ENCODE measurements at places on chromosomes 2 and 18.

DNA sequence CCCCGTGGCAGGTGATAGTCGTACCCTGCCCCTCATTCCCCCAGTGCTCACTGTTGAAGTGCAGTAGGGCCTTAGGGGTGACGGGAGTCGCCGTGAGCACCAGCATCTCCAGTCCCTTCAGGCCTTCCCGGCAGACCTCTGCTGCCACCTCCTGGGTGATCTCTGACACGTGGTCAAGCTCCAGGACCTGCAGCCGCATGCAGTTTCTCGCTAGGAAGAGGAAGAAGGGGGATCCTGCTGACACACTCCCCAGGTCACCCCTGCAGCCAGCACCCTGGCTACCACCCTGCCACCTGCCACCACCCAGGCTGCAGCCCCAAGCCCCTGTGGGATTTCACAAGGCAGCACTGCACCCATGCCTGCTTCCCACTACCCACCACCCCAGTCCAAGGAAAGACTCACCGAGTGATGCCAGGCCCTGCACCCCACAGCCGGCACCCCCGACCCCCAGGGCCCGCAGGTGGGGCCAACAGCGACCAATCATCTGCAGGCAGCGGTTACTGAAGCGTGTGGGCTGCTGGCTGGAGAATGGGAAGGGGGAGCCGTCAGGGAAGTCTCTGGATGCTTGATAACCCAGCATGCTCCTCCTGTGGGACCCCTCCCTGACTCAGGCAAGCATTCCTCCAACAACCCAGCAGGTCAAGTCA, 23.8 kb downstream of the FBXO41 start:
- ATAC-seq: no peak

GRCh38 chr18:24937639-24938275, 414.2 kb downstream of the ZNF521 start:
- ATAC-seq: no peak

GRCh38 chr18:48034651-48035555, 104.4 kb upstream of the SMAD2 start:
- no peak for ATAC-seq

- no peak for ATAC-seq
Observed at GRCh38 chr18:68475883-68476282, 239.0 kb downstream of the TMX3 start.

DNA sequence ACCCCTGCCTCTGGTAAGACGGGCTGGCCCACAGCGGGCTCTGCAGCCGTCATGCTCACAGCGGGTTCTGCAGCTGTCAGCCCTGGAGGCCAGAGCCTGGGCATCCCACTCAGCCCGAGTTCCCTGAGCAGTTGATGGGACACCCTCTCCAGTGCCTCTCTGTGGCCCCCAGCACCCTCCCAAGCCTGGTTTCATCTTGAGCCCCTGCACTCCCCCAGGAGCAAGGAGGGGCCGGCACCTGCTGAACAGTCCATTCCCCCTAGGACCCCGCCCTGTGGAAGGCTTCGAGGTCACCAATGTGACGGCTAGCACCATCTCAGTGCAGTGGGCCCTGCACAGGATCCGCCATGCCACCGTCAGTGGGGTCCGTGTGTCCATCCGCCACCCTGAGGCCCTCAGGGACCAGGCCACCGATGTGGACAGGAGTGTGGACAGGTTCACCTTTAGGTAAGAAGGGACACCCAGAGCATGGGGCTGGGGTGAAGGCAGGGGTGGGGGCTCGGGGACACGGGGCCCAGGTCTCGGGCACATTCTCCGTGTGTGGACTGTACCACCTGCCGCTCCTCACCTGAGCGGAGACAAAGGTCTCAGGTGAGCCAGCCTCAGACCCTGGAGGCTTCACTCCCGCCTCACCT, 34.5 kb downstream of the MTERF4 start:
- no peak for ATAC-seq

DNA sequence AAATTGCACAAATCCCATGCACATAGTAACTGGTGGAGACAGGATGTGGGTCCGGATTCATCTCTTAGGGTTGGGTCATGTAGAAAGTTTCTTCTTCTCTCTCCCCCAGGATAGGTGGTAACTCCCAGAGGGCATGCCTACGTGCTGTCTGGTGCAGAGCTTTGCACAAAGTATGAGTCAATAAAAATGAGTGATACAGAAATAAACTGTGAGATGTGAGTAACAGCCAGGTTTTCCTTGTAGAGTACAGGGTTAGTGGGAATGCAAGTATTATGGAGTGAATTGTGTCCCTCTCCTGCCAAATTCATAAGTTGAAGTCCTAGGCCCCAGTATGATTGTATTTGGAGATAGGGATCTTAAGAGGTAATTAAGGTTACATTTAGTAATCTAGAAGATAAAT, 289.4 kb downstream of the ALK start:
- no peak for ATAC-seq

DNA sequence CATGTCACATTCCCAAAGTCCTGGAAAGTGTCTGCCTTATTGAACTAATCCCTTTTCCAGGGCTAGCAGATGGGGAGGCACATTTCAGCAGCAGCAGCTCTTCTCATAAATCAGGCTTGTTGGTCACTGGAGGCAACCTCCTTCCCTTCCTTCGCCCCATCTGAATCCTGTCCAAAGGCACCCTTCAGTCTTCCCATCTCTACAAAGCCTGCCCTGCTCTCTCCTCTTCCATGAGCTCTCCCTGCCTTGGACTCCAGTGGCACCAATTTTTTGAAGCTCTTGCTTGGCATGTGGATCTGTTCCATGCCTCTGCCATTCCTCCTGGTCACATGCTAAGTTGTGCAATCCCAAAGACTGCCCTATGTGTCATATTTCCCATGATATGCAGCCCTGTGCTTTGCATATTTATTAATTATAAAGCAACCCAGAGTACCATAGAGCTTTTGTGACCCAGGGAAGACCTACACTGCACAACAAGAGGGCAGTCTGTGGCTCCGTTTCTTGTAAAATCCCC, 70.3 kb downstream of the ANTXR1 start:
- ATAC-seq: no peak

DNA sequence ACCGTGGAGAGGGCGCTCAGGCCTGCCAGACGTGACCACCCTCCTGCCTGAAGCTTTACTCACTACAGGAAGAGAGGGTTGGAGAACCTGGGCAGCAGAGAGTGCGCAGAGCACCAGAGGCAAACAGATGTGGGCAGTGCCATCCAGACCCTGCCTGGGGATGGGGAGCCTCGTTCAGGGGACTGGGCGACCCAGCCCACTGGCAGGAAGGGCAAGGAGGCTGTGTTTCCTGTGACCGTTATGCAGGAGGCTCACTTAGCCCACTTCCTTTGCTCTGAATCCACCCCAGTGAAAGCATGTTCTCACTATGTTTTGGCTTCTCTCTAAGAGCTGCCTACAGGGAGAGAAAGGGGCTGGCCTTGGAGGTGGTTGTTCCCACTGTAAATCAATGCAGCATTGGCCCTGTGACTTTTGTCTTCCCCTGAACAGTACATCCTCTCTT, 23.0 kb upstream of the ACKR3 start:
- ATAC-seq: peak; percentile 62

GRCh38 chr18:2797951-2798350, 48.9 kb upstream of the EMILIN2 start:
- no peak for ATAC-seq

DNA sequence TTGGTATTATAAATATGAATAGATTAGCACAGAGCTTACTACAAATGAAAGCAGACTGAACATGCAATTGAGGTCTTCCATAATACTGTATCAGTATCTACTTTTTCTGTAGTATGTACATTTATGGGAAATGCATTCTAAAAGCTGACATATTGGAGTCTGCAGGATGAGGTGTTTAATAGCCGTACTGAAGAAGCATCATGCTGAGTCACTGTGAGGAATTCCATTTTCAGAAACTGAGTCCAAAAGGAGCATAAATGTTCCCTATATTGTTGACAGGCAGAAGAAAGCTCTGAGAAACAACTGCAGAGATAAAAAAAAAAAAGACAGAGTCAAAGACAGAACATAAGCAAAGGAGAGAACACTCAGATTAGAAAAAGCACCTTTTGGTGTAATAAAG, 366.7 kb upstream of the SPHKAP start:
- no peak for ATAC-seq

GRCh38 chr2:10847008-10847407, 34.4 kb upstream of the PDIA6 start:
- no peak for ATAC-seq

DNA sequence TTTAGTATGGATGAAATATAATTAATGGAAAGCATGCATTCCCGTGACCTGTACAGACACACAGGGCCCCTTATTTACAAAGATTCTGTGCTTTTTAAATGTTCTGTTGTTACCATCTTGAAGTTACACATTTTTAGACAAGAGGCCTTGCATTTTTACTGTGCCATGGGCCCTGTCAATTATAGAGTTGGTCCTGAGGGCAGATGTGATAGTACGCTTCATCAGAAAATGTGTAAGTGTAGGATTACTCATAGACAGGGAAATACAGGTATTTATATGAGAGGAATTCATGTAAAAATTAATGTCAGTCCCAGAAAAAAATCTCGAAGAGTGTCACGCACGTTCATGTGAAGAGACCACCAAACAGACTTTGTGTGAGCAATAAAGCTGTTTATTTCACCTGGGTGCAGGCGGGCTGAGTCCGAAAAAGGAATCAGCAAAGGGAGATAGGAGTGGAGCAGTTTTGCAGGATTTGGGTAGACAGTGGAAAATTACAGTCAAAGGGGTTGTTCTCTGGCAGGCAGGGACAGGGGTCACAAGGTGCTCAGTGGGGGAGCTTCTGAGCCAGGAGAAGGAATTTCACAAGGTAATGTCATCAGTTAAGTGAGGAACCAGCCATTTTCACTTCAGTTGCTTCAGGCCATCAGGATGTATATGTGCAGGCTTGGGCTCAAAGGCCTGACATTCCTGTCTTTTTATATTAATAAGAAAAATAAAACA, 12.2 kb upstream of the ALPK2 start:
- ATAC-seq: no peak

GRCh38 chr2:28276807-28277206, 115.9 kb upstream of the FOSL2 start:
- ATAC-seq: no peak

DNA sequence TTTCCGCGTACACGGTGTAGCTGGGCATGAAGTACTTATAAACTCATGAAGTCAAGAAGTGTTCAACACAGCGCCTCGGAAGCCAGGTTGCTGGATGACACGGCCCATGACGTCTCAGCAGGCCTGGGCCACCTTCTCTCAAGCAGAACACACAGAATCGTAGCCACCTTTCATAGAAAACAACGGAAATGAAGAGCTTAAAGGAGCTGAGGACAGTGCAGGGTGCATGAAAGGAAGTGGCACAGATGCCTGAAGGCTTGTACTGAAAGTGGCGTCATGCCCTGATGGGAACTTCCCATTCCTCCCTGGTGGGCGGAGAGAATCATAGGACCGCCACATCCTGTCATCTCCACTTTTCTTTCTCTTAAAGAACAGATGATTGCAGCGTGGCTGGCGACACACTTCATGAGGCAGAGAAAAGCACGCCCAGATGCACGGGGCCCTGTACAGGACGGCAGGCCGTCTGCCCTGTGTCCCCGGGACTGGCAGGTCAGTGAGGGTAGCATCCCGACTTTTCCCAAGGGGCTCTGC, 31.1 kb downstream of the HDAC4 start:
- peak; percentile 94 for ATAC-seq

DNA sequence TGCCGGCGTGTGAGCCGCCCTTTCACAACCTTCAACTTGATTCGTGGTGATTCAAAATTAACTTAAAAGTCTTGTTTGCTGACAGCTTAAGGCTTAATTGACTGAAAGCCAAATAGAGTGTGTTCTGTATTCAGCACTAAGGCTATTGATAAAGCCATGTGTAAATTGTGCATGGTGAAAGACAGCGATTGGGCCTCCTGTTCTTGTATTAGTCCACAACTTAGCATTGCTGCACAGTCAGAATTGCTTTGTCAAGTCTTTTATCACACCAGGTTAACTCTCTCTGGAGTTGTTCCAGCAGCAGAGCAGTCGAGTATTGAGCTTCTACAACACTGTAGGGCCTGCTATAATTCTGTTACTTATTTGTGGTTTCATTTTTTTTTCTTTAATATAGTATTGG, 210.1 kb downstream of the WDR7 start:
- ATAC-seq: no peak

- ATAC-seq: peak; percentile 63
Observed at GRCh38 chr2:3222636-3223035, 155.0 kb downstream of the EIPR1 start.

- no peak for ATAC-seq
Observed at GRCh38 chr2:159444754-159445153, 158.3 kb upstream of the WDSUB1 start.

DNA sequence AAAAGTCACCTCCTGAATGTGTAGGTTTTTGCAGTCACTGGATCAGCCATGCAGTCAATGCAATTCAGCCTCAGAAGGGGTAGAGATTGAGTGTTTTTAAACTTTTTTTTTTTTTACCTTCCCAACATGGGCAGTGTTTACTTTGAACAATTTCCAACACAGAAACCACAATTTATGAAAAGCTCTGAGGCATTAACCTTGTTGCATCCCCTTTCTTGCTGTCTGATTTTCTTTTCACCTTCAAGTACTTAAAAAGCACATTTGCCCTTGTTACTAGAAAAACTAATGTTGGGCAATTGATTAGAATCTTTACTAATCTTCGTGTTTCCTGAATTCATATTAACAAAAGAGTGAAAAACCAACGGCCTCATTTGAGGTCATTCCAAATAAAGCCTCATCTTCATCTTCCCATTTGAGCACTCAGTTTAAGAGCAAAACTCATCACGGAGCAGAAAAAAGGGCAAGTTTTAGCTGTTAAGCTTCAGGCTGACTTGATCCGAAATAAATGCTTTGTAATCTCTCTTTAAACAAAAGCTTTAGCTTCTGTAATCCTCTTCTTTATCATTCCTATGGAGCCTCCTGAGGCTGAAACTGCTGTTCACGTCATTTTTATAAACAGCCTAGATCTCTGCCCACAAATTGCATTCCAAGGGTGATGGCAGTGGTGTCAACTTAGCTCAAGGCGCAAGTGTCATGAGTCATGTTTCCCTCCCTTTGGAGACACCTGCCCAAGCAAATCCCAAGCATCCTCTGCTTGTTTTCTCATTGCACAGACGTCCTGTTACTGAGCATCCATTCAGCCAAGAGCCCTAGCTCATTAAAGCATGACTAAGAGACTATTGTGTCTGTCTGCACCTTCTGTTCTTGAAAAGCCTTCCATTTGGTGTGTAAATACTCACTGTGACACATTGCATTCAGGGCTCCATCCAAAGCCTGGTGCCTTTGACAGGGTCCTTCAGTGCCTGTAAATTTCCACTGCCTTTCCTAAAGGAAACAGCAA, 107.7 kb downstream of the HNMT start:
- no peak for ATAC-seq

DNA sequence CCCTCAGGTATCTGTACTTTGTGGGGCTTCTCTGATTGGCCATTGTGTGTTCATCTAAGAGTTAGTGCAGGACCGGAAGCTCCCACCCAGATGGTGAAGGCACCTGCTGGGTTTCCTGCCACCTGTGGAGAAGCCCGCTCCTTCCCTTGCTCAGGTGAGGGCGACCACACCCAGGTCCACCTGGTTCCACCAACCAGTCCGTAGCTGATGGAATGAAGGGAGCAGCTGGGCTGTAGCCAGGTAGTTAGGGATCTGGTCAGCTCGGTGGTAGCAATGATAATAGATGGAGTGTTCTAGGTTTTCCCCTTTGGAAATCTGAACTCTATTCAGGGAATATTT, 16.0 kb downstream of the SH3BP4 start:
- ATAC-seq: no peak
